ENCODE measurements at places on chromosomes 7 and 10.

DNA sequence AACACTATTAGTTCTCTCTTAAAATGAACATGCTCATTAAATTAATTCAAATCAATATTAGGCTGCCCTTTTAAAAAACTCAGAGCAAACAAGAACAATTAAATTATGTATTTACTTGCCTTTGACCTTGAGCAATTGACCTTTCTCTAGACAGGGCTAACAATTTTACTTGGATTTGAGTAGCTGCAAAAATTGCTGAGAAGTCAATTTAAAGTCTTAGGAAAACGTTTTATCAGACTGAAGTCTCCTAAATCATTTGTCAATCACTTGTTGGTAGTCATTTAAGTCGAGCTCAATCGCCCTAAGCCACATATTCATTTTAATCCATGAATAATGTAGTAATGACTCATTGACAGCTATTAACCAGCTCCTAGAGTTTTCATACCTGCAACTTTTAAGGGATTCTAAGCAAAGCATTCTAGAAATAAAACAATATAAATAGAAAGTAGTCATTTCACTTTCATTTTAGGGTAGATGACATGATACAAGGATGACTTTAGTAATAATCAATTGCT lies 84.9 kb upstream of the SEC61G start:
- DNase-seq, result no peak

DNA sequence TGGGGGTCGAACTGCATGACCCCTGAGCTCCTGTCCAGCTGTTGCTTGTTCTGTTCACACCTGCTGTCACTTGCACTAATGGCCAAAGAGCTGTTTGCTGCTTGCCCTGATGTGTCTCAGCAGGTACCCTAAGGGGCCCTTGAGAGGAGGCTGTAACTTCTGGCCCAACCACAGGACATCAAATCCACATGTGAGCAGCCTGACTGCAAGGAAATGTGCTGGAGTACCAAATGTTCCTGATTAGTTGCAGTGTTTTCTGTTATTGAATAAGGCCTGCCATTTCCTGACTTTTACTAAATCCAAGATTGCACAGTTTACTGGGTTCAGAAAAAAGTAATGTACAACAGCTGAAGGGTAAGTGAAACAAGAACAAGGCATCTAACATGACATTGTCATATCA lies 91.7 kb upstream of the IL6 start:
- peak; percentile 57 for DNase-seq

GRCh38 chr10:89518876-89519842 lies 16.2 kb downstream of the SLC16A12 start:
- peak; percentile 96 for DNase-seq

DNA sequence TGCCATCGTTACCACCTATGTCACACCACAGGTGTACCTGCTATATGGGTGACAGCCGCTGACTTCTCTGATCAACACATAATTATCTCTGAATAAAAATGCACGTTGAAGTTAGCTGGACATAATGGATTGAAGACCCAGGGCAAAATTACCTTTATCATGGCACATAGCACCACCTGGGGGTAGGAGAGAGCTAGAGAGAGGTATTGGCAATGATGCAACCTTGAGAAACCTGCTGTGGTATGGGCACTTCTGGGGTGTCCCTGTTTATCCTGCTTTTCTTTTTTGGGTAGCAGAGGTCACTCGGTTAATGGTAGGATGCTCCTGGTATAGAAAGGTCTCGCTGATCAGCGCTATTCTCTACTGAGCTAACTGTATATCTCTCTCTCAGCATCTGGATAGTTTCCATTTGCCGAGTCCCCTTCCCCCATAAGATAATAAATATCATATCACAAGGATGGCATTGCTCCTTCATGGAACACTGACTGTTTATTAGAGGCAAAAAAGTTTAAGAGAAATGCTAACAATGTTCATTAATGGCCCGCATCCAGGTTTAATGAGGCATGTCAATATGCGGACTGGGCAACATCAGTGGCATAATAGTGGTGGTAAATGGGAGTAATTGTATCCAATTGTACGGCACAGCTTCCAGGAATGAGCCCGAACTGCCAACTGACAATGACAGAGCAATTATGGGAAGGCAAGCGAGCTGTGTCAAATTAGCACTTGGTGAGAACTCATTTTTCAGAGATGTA lies 323.1 kb downstream of the TFEC start:
- DNase-seq, result peak; percentile 3

All from adipocyte (in vitro differentiated cells).